Stimulated activated CD8-positive, alpha-beta memory T cell treated with anti-CD3 and anti-CD28 coated beads, Interleukin-7, amount 100 ng/mL, for 48 hours (primary cell): ENCODE measurements at places on chromosomes 1 and 21.

DNA sequence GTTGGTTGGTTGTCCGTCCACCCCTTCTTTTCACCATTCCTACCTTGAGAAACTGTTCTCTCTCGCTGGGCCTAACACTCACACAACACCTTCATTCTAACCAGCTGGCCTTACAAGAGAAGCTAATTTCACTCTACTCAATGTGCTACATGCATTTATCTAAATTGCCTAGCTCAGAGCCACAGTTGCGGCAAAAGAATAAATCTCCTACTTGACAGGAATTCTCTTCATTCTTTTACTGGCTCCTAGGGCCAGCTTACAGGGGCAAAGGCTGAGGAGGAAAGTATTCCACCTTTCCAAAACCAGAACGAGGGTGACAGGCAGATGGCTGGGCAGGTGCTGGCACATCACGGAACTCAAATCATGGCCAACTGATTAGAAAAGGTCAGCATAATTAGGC, 6.5 kb downstream of the F3 start:
- no peak for DNase-seq

GRCh38 chr1:50913954-50914353, 46.1 kb downstream of the FAF1 start:
- DNase-seq = no peak

DNA sequence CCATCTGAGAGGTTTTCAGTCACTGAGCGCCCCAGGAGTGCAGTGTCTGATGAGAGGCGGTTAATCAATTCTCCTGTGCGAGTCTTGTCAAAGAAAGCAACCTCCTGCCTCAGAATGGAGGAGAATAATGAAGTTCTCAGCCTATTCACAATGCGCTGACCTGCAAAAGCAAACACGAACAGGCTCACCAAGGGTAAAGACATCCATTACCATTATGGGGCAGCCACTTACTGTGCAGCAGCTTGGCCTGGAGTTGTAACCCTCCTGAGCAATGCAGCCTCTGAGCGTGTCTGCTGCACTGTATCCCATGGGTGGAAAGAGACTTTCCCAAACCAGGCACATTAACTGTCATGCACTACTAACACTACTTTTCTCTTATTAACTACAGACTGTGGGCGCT, 11.0 kb downstream of the ABCB10 start:
- DNase-seq = no peak

DNA sequence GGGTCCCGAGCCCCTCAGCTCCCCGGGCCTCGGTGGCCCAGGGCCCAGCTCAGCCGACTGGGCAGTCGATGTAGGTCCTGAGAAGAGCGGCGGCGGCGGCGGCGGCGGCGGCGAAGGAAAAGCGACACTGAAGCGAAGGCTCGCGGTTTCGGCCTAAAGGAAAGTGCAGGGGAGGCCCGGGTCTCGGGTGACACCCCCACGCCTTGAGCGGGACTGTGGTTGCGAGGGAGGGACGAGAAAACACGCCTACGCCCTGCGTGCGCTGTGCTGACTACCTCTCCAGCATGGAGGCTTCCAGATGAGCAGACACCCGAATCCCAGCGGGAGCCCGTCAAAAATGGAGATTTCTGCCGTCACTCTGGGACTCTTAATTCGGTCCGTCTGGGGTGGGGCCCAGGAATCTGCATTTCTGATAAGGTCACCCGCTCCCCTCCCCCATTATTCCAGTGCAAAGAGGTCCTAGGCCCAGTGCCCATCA, 31.2 kb downstream of the DNTTIP2 start:
- peak; percentile 33 for DNase-seq

GRCh38 chr1:234942879-234943506, 185.6 kb downstream of the TOMM20 start:
- no peak for DNase-seq

DNA sequence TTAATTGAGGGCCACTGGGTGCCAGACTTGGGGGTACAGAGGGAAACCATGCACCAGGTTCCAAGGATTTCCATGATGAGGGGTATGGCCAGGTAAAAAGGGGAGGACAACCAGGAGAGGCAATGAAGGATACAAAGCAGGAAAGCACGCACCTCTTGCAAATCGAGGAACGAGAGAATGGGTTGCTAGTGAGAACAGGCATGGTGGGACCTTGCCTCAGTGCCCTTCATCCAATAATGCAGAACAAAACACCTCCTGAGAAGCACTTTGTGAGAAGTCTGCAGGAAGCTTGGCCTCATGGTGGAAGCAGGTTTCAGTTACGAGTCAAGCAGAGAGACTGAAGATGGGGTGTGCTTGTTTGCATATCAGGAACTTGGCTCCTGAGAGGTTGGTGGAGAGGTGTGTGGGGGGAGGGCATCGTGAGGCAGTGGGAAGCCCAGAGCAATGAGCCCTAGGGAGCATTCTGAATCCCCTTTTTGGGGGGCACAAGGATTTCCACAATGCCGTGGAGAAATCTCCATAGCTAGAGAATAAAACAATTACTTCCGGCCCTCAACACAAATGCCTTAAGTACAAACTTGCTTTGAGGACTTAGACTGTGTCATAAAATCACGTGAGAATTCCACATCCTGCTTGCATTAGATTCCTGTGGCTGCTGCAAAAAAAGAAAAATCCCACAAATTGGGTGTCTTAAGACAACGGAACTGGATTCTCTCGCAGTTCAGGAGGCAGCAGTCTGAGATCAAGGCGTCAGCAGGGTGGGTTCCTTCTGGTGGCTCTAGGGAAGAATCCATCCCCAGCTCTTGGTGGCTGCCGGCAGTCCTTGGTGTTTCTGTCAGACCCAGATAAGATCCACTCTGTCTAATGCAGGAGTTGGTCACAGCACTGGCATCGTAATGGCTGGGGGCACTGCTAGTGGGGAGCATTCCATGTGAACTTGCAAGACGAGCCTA, 54.9 kb upstream of the BACE2 start:
- no peak for DNase-seq

DNA sequence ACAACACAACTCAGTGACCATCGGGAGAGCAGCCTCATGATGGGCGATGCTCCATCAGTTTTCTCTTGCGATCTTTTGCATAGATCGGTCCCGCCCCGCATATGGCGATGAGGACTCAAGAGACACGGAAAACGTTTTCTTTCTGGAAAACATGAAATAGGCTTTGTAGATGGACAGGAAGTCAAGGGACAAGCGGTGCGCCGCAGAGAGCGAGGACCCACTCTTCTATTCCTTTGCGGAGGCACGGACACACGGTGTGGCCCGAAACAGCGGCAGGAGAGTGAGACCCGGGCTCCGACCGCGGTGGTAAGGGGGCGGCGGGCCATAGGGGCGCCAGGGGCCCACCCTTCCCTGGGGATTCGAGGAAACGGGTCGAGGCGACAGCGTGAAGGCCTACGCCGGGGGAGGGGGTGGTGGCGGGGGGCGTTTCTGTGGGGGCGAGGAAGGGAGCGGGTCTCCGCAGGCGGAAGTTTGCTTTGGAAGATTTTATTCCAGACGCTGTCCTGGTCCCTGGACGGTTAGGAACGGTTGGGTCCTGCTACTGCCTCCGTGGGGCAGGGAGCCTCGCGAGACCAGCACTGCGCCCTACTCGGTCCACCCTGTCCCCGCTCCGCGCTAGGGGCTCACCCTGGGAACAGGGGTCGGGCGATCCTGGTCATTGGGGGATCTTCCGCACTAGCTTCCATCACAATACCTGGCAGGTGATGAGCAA, 796 bp upstream of the TDRKH start:
- DNase-seq = no peak

- DNase-seq = no peak
These were observed 828 bp downstream of the PNRC2 start for GRCh38 chr1:23960291-23961020.

DNA sequence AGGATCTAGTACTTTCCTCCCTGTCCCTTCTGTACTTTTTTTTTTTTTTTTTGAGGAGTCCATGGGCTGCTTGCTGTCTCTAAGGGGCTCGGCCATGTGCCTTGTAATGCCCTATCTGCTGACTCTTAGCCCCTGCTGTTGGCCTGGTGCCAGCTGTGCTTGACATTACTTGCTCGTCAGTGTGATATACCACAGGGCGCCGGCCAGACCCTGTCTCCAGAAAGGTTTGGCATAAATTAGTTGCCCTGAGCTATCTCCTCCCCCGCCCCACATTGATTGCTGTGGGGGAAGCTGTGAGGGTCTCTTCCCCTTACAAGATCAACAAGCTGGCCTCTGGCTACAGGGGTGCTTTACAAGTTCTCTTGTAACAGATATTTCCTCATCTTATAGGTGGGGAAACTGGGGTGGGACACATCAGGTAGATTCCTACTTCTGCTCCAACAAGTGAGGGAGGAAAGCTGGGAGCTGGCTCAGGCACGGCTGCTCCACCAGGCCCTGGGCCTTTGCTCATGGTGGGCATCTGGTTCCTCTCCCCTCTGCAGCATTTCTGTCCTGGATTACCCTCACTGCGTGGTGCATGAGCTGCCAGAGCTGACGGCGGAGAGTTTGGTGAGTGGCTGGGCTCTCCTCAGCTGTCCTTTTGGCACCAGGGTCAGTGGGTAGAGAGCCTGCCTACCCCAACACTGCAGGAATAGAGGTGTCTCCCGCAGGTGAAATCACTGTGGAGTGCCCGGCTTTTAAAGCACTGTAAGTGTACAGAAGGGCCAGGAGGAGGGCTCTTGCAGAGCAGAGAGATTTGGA, 15.6 kb downstream of the STRIP1 start:
- no peak for DNase-seq

DNA sequence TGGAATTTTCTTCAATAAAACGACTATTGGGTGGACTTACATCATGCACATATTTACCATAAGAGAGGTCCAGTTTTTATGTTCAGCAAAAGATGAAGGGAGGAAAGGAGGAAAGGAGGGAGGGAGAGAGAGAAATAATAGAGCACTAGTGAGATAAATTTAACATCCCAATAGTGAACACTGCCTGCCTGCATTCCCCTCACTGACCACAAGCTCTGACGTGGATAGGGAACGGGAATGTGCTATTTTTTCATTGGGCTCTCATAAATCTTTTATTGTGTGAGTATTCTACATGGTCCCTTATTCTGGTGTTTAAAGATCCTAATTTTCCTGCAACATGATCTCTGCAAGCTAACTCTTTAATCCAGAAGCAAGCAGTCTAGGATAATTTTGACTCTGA, 82.1 kb downstream of the TTC3 start:
- DNase-seq = no peak

DNA sequence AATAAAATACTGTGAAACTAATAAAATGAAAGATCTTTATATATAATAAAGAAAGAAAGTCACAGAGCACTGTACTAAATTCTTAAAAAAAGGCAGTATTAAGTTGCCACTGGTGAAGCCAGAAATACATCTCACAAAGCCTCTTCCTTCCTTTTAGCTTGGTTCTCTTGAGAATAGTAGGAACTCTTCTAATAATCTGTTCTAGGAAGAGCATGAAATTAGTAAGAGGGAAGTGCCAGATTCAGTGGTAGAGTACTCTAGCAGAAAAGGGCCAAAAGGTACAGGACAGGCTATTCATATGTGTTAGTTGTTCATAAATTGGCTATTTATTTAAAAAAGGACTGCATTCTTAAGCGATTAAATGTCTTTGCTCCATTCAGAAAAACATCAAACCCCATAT, 33.7 kb downstream of the CTTNBP2NL start:
- no peak for DNase-seq

DNA sequence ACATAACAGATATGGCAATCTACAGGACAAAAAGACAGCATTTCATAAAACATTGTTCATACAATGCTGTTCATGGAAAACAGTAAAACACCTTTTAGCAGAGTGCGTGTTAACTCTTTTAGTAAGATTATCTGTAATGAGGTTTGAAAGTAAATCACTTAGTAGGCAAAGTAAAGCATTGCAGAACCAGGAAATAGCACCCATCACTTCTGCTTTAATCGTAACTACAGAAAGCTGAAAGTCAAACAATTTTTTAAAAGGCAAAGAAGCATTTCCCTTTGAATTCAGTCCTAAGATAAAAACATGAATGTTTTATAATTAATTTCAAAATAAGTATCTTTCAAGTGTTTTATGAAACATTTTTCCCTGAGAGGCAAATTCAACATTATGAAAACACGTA, 63.3 kb upstream of the RNF11 start:
- DNase-seq = no peak

GRCh38 chr1:236107121-236107907, 35.0 kb upstream of the GPR137B start:
- no peak for DNase-seq

DNA sequence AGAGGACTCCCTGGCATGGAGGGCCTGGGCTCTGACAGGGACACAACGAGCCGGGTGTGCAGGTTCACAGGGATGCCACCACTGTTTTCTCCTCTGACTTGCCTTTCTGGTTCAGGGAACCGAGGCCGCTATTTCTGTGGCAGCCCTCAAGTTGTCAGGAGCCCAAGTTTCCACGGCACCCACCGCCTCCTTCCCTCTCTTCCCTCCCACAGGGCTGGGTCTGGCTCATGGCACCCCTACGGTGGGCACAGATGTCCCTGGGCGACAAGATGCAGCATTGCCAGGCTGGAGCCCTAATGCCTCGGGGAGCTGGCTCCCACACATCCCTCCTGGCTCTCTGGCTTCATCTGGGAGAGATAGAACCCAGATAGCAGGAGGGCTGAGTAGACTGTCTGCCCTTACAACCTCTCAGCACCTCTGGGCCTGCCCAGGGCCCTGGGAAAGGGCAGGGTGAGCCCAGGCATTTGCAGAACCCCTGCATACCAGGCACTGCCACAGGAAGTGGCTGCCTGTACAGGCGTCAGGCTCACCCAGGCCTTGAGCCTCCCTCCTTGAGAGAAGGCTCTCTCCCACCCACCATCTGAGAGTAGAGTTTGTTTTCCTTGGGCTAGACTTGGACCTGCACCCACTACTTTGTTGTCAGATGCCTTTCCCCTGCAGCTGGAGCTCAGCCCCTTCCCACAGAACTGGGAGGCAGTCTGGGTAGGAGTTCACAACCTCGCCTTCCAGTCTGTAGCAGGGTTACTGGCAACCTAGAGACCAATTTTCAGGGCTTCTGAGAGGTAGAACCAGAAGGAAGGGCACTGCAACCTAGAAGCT, 20.5 kb downstream of the KCNC4 start:
- no peak for DNase-seq

- DNase-seq = no peak
These were observed 1882.4 kb downstream of the NCAM2 start for GRCh38 chr21:22880573-22880972.

GRCh38 chr1:219465212-219466093, 147.5 kb downstream of the ZC3H11B start:
- DNase-seq = no peak

DNA sequence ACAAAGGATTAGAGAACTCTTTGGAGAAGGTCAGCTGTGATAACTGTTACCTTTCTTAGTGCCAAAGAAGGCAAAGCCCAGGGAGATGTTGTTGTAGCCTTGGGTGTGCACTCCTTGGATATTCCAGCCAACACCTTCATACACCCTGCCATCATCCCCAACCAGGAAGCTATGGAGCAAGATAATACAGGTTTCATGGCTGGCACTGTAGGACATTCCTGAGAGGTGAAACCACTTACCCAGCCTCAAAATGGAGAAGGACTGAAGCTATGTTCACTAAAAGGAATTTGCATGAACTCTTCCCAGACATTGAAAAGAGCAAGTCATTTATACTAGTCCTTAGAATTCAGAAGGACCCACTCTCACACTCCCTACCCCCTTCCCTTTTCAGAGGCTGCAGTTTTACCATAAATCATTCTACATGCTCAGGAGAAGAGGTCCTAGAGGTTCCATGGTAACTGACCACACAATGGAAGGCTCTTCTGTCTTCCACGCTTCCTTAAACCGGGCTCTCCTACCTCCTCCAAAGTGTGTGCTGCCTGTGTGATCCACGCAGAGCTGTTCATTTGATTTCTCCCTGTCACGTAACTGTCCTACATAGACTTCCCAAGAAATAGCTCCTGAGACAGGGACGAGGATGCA, 5.5 kb downstream of the PGLYRP4 start:
- DNase-seq = no peak

- DNase-seq = no peak
These were observed 4.8 kb downstream of the RGS16 start for GRCh38 chr1:182599339-182599738.
